ENCODE measurements at places on chromosomes 4 and X. TPM values are rescaled to one million over a fixed set of nuclear protein-coding genes. Genes with fewer than 3 reads are reported as not detected.

ZNF718 gene
- 23.3 TPM for total RNA-seq

GPM6B gene
- not detected for total RNA-seq

SLBP gene
- 33.9 TPM for total RNA-seq

USP26 gene
- not detected for total RNA-seq

MND1 gene
- total RNA-seq, result not detected

FAM9B gene
- total RNA-seq, result not detected

MAGEA9B gene
- total RNA-seq, result not detected

DNA sequence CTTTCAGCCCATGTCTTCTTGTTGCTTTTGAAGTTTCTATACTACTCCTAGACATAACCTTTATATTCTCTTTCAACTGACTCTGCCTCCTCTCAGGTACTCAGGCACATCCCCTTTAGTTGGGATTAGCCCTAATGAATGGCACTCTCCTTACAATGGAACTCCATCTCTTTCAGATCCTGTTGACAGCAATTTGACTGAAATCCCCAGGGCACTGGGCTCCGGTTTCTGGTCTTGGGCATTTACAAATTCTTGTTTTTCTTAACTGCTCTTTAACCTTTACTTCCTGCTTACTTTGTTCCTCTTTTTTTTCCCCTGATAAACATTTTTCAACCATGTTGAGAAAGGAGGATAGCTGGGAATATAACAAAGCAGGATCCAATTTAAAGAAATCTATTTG, 68.9 kb downstream of the ENOX2 start:
- no peaks in the 10 kb centered on the region for H3K27me3 ChIP-seq
- no peak overlapping the region for H3K27ac ChIP-seq

- H3K27me3 ChIP-seq, result no peaks in the 10 kb centered on the region
- H3K36me3 ChIP-seq, result peaks cover 2% of the 10 kb centered on the region
- no peak overlapping the region for H3K4me3 ChIP-seq
Observed at GRCh38 chr4:77084019-77084639, 8.3 kb upstream of the CCNI start.

GRCh38 chrX:71103110-71103983, 3.2 kb downstream of the CXorf65 start:
- no peaks in the 10 kb centered on the region for H3K36me3 ChIP-seq
- peaks cover 39% of the 10 kb centered on the region for H3K4me1 ChIP-seq
- H3K27me3 ChIP-seq, result no peaks in the 10 kb centered on the region
- H3K27ac ChIP-seq, result peak overlapping the region; percentile 96

- DNase-seq, result no peak
- H3K36me3 ChIP-seq, result peaks cover 5% of the 10 kb centered on the region
- H3K4me1 ChIP-seq, result peaks cover 48% of the 10 kb centered on the region
- H3K27ac ChIP-seq, result no peak overlapping the region
- no peaks in the 10 kb centered on the region for H3K27me3 ChIP-seq
Observed at GRCh38 chr4:38367642-38368174, 296.3 kb upstream of the KLF3 start.

DNA sequence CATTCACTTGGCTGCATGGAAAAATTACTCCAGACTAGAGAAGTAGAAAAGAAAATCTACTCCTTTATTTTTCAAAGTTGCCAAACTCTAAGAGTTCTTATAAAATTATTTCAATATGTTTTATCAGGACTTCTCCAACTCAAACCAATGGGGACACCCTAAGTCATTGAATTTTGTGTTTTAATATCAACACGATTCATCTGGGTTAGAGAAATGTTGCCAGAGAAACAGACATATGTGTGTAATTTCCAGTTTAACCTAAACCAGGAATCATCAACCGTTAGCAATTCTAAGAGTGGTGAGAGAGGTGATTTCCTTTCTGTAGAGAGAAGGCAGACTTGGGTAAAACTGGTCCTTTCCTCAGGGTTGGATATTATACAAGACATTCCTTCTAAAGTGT, 291.8 kb downstream of the LDB2 start:
- no peaks in the 10 kb centered on the region for H3K36me3 ChIP-seq
- H3K27ac ChIP-seq, result no peak overlapping the region
- no peaks in the 10 kb centered on the region for H3K27me3 ChIP-seq

- no peak overlapping the region for H3K4me3 ChIP-seq
- H3K36me3 ChIP-seq, result peaks cover 4% of the 10 kb centered on the region
- no peaks in the 10 kb centered on the region for H3K27me3 ChIP-seq
- DNase-seq, result no peak
- peak overlapping the region; percentile 78 for H3K27ac ChIP-seq
- H3K4me1 ChIP-seq, result peaks cover 3% of the 10 kb centered on the region
Observed at GRCh38 chrX:69155786-69156520, 9.3 kb downstream of the PJA1 start.

- no peak overlapping the region for H3K27ac ChIP-seq
- no peak overlapping the region for H3K4me3 ChIP-seq
- peaks cover 7% of the 10 kb centered on the region for H3K36me3 ChIP-seq
- no peaks in the 10 kb centered on the region for H3K4me1 ChIP-seq
- H3K27me3 ChIP-seq, result peaks cover 1% of the 10 kb centered on the region
- no peak for DNase-seq
Observed at GRCh38 chr4:26802790-26803189, 57.9 kb upstream of the STIM2 start.

- no peaks in the 10 kb centered on the region for H3K4me1 ChIP-seq
- H3K4me3 ChIP-seq, result no peak overlapping the region
- DNase-seq, result no peak
- no peaks in the 10 kb centered on the region for H3K27me3 ChIP-seq
Observed at GRCh38 chr4:156374069-156374468, 420.4 kb upstream of the CTSO start.
